ENCODE measurements at places on chromosomes 1 and 21.

DNA sequence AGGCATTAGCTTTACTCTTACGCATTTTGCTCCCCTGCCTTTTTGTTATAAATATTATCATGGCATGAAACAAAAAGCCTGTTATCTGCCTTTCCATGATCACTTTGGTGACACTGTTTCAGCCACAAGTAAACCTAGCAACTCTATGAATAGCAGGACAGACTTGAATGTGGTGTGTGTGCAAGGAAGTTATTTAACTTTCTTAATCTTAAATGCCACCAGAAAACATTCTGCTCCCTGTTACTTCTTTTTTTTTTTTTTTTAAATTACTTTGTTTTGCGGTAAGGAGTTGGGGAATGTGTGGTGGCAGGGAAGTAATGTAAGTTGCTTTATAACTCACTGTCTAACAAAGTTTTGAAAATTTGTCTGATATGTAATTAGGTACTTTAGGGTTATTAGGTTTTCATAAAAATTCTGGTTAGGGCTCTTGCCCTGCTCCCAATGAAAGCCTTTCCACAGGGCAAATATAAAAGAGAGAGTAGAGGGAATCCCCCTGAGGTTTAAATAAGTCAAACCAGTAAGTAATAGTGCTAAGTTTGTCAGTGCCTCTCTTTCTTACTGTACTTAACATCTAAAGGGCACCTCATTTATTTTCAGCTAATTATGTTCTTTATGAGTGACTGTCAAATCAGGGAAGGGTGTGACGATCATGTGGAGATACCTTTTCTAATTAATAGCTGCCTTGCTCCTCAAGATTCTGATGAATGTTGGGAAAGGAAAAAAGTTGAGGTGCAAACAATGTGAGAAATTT, 39.5 kb downstream of the RASAL2 start:
- no peak overlapping the region for H3K27ac ChIP-seq
- no peaks in the 10 kb centered on the region for H3K36me3 ChIP-seq

- H3K27ac ChIP-seq: no peak overlapping the region
- DNase-seq: no peak
- H3K27me3 ChIP-seq: peaks cover 7% of the 10 kb centered on the region
Observed at GRCh38 chr1:17149771-17150170, 30.5 kb upstream of the PADI2 start.

GRCh38 chr1:198880818-198881597, 242.2 kb downstream of the PTPRC start:
- H3K27ac ChIP-seq: peak overlapping the region; percentile 86
- DNase-seq: peak; percentile 31
- peaks cover 53% of the 10 kb centered on the region for H3K4me1 ChIP-seq

- H3K4me3 ChIP-seq: no peak overlapping the region
- no peaks in the 10 kb centered on the region for H3K4me1 ChIP-seq
- DNase-seq: no peak
- H3K27me3 ChIP-seq: no peaks in the 10 kb centered on the region
Observed at GRCh38 chr21:17921579-17922530, 102.7 kb upstream of the C21orf91 start.

GRCh38 chr1:186849271-186849671, 20.5 kb downstream of the PLA2G4A start:
- no peak overlapping the region for H3K27ac ChIP-seq
- no peak overlapping the region for H3K4me3 ChIP-seq
- no peaks in the 10 kb centered on the region for H3K36me3 ChIP-seq
- peaks cover 6% of the 10 kb centered on the region for H3K4me1 ChIP-seq
- no peaks in the 10 kb centered on the region for H3K27me3 ChIP-seq

DNA sequence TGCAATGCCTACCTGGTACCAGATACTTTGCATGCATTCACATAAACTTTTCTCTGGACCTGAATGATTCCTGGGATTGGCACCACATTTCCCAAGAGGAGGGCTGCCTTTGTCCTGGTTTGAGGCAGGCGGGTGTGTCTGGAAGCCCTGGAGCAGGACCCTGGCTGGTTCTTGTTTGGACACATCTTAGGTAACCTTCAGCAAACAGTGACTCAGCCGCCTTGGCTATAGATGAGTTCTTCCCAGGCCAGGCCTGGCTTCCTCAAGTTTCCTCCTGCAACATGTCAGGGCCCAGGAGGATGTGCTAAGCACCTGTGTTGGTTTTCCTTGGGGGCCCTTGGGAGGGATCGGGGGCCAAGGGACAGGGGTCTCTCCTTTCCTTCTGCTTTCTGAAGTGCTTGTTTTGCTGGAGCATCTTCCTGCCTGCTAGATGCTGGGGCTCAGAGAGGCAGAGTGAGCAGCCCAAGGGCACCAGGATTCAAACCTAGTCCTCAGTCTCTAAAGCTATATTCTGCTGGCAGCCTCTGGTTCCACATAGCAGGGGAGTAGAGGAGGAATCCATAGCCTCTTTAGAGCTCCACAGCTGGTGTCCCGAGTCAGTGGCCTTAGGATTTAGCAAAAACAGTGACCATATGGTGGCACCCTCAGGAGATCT, 38.2 kb downstream of the PAX7 start:
- peaks cover 9% of the 10 kb centered on the region for H3K4me1 ChIP-seq
- no peak overlapping the region for H3K4me3 ChIP-seq
- H3K36me3 ChIP-seq: no peaks in the 10 kb centered on the region
- no peak overlapping the region for H3K27ac ChIP-seq
- H3K27me3 ChIP-seq: no peaks in the 10 kb centered on the region
- no peak for DNase-seq
